ENCODE measurements at places on chromosomes 6 and 20.

DNA sequence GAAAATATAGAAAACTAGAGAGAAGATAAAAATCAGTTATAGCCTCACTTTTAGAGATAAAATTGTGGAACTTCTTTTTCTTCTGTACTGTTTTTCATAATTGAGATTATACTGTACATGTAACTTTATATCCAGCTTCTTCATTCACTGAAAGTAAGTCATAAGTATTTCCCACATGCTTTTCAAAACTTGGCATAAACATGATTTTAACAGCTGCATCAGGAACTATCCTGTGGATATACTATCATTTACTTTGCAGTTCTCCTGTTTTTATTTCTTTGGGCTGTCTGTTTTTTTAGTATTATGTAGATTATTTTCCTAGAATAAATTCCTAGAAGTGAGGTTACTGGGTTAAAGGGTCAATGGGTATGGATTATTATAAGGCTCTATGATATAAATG is 14.8 kb downstream of the DSTN start:
- DNase-seq: no peak

DNA sequence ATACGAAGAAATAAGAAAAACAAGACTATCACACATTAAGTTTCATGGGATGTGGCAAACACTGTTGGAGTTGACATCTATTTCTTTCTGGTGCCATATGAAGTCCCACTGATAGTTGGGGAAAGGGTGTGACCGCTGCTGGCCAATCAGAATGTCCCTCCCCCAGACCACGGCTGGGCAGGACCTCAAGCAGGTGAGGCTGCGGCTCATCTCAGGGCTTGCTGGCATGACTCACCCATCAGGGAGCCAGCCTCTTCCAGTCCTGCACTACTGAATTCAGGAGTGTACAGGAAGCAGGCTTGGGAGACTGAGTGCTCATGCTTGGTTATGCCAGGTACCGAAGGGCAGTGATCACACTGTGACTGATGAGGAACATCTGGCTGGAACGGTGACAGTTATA is 18.9 kb downstream of the PREP start:
- DNase-seq: no peak

GRCh38 chr6:150165020-150165702 is 22.3 kb downstream of the PPP1R14C start:
- no peak for DNase-seq

GRCh38 chr6:169274781-169275180 is 21.1 kb upstream of the THBS2 start:
- no peak for DNase-seq

DNA sequence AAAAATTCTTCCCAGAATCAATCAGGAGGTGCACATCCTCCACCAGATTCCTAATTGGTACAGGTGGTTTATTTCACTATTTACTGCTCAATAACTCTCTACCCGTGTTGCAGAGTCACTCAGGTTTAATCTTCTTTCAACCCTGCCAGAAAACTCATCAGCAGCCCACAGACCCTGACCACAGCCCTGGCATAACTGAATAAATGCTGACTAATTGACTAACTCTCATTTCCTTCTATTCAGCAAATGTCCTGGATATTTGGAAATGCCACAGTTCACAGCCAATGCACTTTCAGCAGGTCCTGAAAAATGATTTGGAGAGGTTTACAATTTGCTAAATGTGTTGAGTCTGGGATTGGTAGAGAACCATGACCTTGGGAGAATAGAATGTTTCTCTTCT is 62.3 kb downstream of the TRMT6 start:
- DNase-seq: no peak

DNA sequence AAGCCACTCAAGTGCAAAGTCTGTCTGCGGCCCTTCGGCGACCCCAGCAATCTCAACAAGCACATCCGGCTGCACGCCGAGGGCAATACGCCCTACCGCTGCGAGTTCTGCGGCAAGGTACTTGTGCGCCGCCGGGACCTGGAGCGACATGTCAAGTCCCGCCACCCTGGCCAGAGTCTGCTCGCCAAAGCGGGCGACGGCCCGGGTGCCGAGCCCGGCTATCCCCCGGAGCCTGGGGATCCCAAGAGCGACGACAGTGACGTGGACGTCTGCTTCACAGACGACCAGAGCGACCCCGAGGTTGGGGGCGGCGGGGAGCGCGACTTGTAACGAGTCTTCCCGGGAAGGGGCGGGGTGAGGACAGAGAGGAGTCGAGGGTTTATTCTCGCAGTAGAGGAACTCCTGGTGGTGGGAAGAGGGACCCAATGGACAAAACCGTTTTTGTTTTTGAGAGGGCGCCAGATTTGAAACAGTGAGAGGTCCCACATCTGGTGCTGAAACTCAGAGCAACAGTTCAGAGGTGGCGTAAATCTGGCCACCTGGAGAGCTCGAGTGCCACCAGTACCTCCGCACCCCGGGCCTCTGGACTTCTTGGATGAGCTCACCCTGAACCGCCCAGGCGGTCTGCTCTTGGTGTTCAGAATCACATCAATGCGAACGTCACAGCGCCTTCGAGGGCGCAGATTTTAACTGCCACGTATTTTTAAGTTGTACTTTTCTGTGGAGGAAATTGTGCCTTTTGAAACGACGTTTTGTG is 8.0 kb downstream of the PRDM13 start:
- DNase-seq: no peak

GRCh38 chr6:34486106-34486740 is 20.3 kb downstream of the PACSIN1 start:
- no peak for DNase-seq

DNA sequence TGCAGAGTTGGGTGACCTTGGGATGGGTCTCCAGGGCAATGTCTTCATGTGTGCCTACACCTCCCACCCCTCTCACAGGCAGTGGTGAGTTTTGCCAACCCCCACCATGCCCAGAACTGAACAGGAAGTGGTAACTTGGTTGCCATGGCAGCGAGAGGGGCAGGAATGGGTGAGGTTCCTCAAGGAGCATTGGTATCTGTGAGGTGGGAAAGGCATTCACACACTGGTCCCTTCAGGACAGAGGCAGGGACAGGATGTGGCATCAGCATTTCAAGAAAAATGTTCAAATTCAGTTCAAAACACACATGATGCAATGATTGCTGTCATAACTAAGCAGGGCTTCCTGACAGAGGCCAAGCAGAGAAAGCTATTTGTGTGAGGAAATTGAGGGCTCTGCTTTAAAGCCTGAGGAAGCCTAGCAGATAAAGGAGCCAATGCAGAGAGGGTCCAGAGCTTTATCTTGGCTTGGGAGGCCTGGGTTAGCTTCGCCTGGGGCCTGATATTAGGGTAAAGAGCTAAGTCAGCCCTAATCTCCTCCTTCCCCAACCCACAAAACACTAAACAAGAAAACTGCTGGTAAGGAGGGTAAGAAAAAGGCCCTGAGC is 551 bp downstream of the TREML2 start:
- no peak for DNase-seq

- no peak for DNase-seq
Observed at GRCh38 chr20:14685183-14685582, 347.8 kb upstream of the FLRT3 start.

DNA sequence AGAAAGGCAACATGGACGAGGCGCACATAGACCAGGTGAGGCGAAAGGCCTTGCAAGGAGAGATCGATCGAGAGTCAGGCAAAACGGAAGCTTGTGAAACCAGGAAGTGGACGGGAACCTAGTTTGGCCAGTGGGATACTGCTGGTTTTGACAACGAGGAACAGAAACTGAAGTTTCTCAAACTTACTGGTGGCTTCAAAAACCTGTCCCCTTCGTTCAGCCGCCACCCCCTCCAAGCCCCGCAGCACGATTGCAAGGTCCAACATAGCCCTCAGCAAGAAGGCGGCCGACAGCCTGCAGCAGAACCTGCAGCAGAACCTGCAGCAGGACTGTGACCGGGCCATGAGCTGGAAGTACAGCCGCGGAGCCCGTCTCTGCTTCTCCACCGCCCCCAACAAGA is 238.0 kb downstream of the KHDC1L start:
- DNase-seq: no peak

GRCh38 chr6:22952097-22952496 is 382.7 kb downstream of the HDGFL1 start:
- no peak for DNase-seq

DNA sequence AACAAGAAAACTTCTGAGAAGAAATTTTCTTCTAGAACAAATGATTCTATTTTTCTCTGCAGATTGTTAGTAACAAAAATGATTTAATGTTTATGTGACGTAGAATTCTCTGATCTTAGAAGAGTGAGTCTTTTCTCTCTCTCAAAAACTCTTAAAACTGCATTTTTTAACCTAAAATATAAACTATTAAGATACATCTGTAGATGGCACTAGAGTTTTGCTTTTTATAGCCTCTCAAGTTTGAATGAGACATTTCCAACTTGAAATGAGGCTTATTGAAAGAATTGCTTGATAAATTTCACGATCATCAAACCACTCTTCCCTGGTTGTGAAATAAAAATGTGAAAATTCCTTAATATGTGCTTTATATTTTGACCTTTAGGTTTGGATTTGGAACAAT is 53.8 kb downstream of the PHF3 start:
- no peak for DNase-seq

- no peak for DNase-seq
Observed at GRCh38 chr6:95866732-95867131, 149.0 kb upstream of the FUT9 start.

GRCh38 chr20:44384423-44385027 is 29.0 kb downstream of the HNF4A start:
- DNase-seq: peak; percentile 50

GRCh38 chr6:157194643-157195042 is 128.7 kb downstream of the TMEM242 start:
- DNase-seq: no peak

GRCh38 chr6:28107506-28107905 is 16.9 kb upstream of the ZSCAN16 start:
- no peak for DNase-seq

GRCh38 chr6:31008165-31008564 is 2.1 kb upstream of the MUC22 start:
- no peak for DNase-seq

DNA sequence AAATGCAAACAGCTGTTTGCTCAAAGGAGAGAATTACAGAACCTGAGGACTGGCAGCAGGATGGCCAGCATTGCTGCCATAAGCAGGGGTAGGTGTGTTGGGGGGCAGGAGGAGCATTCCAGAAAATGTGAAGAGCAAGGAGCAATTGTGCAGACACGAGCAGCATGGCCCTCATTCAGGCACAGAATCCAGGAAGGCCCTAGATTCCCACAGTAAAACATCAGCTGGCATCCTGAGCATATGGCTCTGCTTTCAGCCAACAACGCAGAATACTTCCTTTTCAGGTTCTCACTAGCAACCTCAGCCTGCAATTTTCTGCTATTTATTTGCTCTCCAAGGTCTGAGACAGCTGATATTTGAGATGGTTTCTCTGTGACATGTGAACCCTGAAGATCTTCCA is 243.4 kb upstream of the POU3F2 start:
- DNase-seq: no peak

GRCh38 chr6:36276581-36277536 is 7.0 kb downstream of the PNPLA1 start:
- DNase-seq: no peak

- no peak for DNase-seq
Observed at GRCh38 chr6:158648682-158649131, 1.1 kb upstream of the SYTL3 start.

GRCh38 chr6:170110201-170111140 is 180.4 kb downstream of the DLL1 start:
- DNase-seq: no peak

DNA sequence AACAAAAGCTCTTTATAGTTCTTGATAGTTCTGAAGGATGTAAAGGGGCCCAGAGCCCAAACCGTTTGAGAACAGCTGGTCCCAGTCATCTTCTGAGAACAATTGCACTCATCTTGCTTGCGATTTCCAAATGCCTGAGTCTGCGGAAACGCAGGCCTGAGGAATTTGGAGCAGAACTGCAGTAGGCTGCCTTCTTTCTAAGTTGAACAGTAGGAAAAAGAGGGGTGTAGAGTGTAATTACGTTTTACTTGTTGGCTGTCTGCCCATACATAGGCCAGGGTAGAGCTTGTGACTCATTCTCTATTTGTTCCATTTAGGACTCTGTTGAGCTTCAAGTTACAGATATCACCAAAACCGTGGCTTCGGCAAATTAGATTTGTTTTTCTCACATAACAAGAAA is 42.0 kb upstream of the KIF16B start:
- no peak for DNase-seq

DNA sequence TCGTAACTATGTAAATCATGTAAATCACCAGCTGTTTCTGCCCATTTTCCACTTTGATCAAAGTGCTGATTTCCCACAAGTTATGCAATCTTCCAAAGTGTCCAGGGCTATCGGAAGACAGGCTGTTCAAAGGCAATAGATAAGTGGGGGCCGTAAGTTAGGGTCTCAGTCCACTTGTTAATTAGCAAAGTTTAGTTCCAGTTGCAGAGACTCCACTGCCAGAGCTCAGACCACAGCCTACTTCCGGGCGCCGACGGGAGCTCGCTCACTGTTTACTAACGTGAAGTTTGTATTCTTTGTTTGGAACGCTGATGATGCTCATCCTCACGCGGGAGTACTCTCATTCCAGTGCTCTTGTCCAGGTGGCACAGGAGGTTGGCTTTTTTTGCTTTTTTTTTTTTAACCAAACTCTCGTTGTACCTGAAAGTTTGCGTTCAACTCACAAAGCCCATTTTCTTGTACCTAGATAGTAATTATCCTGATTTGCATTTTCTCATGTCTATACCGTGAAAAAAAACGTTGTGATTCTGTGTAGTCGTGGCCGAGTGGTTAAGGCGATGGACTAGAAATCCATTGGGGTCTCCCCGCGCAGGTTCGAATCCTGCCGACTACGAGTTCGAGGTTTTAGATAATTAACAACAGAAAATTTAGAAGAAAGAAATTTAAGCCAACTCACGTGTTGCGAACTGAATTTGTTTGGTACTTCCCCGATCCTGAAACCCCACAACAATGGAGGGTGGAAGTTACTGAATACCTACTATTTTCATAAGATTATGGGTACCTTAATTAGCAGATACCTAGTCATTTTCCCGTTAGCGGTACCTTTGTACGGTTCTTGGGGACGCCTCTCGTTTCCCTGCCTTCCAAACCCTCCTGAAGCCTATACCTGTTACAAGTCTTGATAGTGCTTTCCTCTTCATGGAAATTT is 29.9 kb upstream of the ZNF184 start:
- DNase-seq: peak; percentile 20

DNA sequence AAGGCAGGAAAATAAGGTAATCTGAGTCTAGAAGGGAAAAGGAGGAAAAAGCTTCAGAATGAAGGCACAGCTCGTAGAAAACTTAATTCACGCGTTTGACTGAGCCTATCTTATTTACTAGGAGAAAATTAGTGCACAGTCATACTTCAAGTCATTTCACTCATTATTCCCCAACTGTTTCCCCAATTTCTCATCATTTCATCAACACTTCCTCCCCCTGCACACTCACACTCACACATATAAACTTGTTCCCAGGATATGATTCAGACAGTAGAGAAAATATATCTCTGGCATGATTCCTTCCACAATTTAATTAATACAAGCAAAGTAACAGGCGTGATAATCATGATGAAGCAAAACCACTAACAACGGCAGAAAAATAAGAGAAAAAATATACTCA is 94.5 kb upstream of the F13A1 start:
- no peak for DNase-seq

GRCh38 chr20:37564388-37565133 is 36.9 kb upstream of the BLCAP start:
- peak; percentile 4 for DNase-seq

- no peak for DNase-seq
Observed at GRCh38 chr20:50335105-50335504, 144.5 kb downstream of the CEBPB start.
